GM23338 (cell line): ENCODE measurements at places on chromosomes 5 and 9. TPM values are rescaled to one million over a fixed set of nuclear protein-coding genes. Genes with fewer than 3 reads are reported as not detected.

GRCh38 chr9:21015995-21016394 lies 15.4 kb downstream of the HACD4 start:
- DNase-seq: no peak

DNA sequence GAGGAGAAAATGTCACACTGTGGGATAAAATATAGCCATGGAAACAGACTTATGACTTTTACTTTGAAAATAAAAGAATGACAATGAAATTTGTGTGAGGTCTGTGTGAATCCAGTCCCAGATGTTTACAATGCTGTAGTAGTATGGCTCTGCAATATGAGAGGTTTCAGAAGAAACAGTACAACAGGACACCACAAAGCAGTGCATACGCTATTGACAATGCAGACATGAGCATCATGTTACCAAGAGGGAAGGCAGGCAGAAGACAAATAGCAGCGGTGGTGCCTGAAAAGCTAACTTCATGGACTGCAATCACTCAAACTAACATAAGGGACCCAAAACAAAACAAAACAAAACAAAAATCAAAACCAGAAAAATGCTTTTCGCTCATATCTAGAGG lies 1.8 kb downstream of the FGF10 start:
- peak; percentile 15 for DNase-seq

BARHL1 gene
- total RNA-seq: not detected in 2 replicates

CNOT8 gene
- 77.7 and 78.3 TPM in 2 replicates for total RNA-seq

C1QTNF3 gene
- 0.97 and 1.7 TPM in 2 replicates for total RNA-seq

- peak; percentile 12 for DNase-seq
These were observed 32.0 kb upstream of the MSX2 start for GRCh38 chr5:174692381-174692780.

CTXN3 gene
- total RNA-seq: not detected in 2 replicates

ECSCR gene
- 1.2 and 2.2 TPM in 2 replicates for total RNA-seq

PCDHB8 gene
- 2.6 and 2.7 TPM in 2 replicates for total RNA-seq

DNA sequence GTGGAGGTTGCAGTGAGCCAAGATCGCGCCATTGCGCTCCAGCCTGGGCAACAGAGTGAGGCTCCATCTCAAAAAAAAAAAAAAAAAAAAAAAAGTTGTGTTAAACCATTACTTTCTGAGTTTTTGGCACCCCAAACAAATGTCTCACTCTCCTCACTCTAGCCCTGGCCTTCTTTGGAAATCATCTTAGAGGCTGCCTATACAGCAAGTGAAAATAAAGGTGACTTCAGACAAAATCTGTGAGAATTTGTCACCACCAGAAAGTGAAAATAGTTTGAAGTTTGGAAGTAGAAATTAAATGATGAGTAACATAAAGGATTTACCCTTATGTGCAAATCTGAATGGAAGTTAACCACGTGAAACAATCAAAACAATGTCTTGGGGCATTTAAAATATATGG lies 7.2 kb upstream of the ZNF131 start:
- no peak for DNase-seq

PCA3 gene
- 0.28 TPM in 1 of 2 replicates, not detected in the other for total RNA-seq

DNA sequence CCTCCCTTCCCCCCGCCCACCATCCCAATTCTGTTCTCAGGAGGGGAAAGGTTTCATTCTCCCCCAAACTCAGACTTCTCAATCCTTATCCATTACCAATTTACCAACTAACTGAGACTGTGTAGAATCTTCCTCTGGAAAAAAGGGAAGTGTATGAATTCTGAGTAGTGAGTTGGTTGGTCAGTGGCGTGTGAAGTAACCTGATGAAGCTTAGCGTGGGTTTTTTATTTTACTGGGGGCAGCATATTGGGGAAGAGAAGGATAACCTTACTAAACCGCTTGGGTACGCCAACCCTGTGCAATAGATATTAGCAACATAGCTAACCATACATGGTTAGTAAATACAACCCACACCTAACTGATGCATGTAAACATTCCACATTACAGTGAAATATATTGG lies 1.1 kb upstream of the DNAJC21 start:
- DNase-seq: no peak

FCN2 gene
- total RNA-seq: not detected in 2 replicates

- no peak for DNase-seq
These were observed 71.5 kb downstream of the PRLR start for GRCh38 chr5:35158622-35159369.

DNA sequence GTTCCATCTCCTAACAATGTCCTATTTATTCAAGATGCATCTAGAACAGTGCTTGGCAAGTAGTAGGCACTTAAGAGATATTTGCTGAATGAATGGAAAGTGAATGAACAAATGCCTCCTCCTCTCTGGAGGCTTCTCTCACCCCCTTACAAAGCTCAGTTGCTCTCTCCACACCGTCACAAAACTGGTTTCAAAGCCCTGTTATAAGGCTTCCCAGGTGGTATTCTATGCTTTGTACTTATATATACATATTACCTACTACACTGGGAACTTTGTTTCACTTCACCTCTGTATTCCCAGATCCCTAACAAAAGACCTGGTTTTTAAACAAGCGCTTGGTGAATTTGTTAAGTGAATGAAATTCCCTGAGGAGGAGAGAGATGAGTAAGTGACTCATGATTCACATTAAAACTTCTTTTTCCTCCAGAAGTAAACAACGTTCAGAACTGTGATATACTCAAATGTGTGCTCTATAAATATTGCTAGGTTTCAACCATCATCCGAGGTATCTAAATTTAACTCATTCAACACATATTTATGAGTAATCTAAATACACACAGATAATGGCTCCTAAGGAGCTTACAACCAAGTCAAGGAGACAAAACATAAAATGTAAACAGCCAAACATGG lies 36.0 kb downstream of the DENND1A start:
- DNase-seq: peak; percentile 71

SAXO1 gene
- total RNA-seq: not detected in 2 replicates

PCDHB7 gene
- total RNA-seq: 0.39 and 1.0 TPM in 2 replicates

DNA sequence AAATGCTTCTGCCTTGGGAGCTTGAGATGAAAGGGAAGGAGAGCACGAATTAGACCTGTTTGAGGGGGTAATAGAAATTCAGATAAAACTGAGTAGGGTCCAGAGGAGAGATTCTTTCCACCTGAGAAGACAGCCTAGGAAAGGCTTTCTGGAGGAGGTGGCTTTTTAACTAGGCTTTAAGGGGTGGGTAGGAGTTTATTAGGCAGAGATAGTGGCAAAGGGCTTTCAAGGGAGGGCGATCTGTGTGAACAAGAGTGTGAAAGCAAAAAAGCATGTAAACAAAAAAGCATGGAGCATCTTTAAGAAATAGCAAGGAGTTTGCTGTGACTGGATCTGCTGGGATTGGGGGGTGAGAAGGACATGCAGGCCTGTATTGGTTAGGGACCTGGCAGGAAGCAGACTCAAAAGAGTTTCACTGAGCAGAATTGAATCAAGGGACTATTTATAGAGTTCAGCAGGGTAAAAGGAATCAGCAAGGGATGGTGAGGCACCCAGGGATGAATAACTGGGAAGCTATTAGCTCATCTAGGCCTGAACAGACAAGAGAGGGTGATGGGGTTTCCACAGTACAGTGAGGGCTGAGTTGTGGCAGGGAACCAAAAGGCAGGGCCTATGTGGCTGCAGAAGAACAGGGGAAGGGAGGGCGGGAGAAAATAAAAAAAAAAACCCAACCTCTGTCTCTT lies 18.8 kb downstream of the SLC1A1 start:
- DNase-seq: no peak

GFRA3 gene
- 0.39 and 1.1 TPM in 2 replicates for total RNA-seq

DNA sequence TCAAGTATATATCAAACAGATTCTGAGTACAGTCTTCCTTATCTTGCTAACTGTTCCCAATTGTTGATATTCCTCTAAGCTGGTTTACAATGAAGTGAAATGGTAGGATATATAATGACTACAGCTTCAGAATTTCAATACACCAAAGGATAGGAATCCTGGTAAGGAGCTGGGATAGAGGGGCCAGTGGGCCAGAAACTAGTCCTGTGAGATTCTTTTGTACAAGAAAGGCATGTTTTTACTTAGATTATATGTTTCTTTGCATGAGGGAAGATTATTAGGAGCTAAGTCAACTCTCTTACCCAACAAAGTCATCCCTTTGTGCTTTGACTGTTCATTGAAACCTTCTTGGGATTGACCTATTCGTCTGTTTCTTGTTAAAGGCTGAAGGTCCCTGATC lies 435.7 kb downstream of the PLK2 start:
- no peak for DNase-seq

DNA sequence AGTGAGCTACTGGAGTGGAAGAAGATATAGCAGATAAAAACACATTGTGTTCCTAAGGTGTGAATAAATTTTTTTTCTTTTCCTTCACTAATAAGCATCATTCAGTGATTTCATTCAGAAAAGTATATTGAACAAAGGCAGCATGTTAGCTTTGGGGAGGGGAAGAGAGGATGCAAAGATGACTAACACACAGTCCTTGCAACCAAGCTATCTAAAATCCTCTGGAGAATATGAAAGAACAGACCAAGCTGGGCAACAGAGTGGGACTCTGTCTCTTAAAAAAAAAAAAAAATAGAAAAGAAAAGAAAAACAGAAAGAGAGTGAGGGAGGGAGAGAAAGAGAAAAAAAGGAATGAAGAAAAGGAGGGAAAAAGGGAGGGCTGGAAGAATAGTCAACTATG lies 22.3 kb upstream of the OMD start:
- DNase-seq: no peak

DNA sequence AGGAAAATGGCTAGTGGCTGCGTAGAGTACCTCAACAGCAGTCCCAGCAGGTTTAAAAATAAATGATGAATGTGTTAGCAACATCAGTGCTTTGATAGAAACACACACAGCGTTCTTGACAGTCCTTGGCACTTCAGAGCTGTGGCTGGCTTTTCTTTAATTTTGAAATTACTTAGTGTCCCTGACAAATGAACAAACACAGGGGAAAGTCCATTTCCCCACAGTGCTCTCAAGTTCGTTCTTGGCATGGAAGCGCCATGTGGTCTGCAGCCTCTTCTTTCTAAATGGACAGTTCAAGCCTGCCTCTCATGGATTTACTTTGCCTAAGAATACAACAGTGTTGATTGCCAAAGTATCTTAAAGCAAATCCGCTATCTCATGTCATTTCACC lies 102.2 kb downstream of the ADAMTS12 start:
- DNase-seq: no peak

DNA sequence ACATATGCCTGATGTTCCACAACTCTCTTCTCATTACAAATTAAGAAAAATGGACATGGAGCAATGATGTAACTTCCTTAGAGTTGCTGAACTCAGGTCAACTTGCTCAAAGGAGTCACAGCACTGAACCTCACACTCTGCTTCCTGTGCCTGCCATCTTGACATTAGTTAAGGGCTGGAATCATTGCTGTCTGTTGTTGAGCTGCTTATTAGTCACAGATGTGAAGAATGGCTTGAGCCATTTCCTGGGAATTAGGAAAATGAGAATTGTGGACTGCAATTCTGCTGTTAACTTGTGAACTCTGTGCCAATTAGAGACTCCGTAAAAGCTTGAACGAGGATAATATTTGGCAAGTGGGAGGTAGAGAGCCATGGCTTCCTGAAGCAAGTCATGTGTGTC lies 212.0 kb downstream of the ADAMTS12 start:
- DNase-seq: no peak

DNA sequence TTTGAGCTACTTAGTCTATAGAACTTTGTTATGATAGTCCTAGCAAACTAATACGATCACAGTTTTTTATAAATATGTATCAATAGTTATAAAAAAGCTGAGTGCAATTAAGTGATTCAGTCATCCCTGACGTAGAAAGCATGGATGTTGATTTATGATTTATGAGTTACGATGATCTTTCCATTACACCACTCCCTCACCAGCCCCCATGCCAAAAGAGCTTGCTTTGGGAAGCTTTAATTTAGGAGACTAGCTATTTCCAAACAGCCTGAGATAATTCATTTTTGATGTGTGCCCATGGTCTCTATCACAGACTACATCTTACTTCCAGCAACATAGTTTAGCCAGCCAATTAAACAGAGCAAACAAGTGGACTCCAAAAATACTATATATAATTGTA lies 256.8 kb downstream of the GABRG2 start:
- DNase-seq: no peak

TRPM3 gene
- 6.0 and 8.2 TPM in 2 replicates for total RNA-seq

DNA sequence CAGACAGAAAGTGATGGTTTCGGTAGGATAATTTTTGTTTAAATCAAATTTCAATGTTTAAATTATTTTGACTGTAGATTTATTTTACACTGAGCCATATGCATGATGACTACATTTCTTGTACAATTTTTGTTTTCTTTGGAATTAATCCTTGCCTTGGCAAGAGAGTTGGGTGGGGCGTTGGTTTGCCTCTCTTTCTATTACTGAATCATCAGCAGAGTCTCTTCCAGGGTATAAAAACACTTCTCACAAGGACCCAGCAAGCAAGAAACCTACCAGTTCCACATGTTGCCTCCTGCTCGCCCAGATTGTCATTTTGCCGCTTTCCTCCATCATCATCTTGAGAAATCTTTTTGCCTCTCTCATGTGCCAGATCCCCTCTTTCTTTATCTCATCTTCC lies 455.0 kb upstream of the DMAC1 start:
- DNase-seq: no peak

DNA sequence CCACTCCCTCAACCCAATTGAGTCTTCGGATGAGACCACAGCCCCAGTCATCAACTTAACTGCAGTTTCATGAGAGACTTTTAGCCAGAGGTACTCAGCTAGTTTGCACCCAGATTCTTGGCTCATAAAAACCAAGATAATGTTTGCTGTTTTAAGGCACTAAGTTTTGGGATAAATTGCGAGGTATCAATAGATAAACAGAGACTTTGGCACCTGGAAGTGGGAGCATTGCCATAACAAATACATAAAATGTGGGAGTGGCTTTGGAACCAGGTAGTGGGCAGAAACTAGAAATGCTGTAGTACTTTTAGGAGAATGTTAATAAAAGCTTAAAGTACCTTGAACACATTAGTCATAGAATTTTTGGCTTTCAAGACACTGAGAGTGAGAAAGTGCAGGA lies 439.8 kb downstream of the SH3GL2 start:
- DNase-seq: no peak

DNA sequence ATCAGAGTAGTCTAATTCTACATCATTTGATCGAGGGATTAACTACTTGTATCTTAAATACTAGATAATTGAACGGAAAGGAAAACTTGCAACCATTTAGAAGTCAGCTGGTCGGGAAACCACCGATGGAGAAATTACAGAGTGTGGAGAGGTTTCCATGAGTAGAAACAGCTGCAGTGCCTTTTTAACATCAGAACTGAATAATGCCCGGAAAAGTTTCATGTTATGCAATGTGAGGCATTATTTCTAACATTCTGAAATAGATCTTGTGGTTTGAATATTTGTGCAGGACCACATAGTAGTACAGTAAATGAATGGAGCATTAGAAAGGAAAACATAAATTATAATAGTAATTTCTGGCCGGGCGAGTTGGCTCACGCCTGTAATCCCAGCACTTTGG lies 88.1 kb upstream of the RNF180 start:
- DNase-seq: no peak

- DNase-seq: peak; percentile 92
These were observed at the start of gene EMB for GRCh38 chr5:50440651-50441492. EMB (minus strand) TSS chr5:50441288; CDS start chr5:50441151, 137 bp downstream.

DNA sequence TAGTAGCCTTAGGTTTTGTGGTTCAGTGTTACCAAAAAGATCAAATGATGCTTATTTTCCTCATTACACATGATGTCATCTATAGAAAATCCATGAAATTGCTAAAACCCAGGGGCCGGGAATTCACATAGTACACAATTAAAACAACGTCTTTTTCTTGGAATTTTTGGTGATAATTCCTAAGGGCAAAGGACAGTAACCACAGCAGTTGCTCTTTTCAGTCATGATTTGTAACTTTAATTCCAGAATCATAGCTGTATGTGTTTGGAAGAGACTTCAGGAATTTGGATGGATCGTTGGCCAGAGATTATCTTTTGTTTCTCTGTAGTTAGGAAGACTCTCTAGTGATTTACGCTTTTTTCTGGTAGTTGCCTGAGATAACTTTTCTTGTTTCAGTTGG lies 748.7 kb downstream of the TLE4 start:
- DNase-seq: no peak

GRCh38 chr9:38432922-38433510 lies 8.8 kb upstream of the IGFBPL1 start:
- peak; percentile 73 for DNase-seq
